Naive thymus-derived CD8-positive, alpha-beta T cell (primary cell): ENCODE measurements at places on chromosomes 1 and 21.

- no peak overlapping the region for H3K4me3 ChIP-seq
- H3K36me3 ChIP-seq, result peaks cover 10% of the 10 kb centered on the region
- DNase-seq, result no peak
- H3K4me1 ChIP-seq, result peaks cover 32% of the 10 kb centered on the region
Measured at GRCh38 chr1:112672842-112673241, 1.6 kb upstream of the MOV10 start.

GRCh38 chr1:18262726-18263125 lies 155.1 kb downstream of the IGSF21 start:
- no peaks in the 10 kb centered on the region for H3K4me1 ChIP-seq
- DNase-seq, result no peak
- no peak overlapping the region for H3K4me3 ChIP-seq

DNA sequence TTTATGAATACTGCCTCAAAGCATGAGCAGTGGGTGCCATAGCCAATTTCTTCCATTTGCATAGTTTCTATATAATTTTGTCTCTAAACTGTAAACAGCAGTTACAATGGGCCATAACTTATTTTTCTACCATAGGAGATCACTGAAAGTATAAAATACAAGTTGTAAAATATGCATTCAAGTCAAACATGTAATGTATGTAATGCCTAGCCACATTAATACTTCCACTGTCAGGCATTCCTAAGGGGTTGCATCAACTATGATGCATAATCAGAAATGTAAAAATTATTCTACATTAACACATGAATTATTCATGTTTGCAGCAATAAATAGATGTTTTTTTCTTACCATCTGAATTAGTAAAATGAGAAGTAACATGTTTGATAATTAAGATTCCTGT lies 560.3 kb upstream of the ZP4 start:
- no peak for DNase-seq
- no peaks in the 10 kb centered on the region for H3K27me3 ChIP-seq
- H3K27ac ChIP-seq, result no peak overlapping the region
- no peaks in the 10 kb centered on the region for H3K4me1 ChIP-seq
- no peaks in the 10 kb centered on the region for H3K36me3 ChIP-seq
- H3K4me3 ChIP-seq, result no peak overlapping the region

GRCh38 chr1:47893412-47893811 lies 103.8 kb downstream of the TRABD2B start:
- DNase-seq, result no peak
- no peaks in the 10 kb centered on the region for H3K4me1 ChIP-seq
- no peaks in the 10 kb centered on the region for H3K36me3 ChIP-seq
- H3K27me3 ChIP-seq, result peaks cover 7% of the 10 kb centered on the region

DNA sequence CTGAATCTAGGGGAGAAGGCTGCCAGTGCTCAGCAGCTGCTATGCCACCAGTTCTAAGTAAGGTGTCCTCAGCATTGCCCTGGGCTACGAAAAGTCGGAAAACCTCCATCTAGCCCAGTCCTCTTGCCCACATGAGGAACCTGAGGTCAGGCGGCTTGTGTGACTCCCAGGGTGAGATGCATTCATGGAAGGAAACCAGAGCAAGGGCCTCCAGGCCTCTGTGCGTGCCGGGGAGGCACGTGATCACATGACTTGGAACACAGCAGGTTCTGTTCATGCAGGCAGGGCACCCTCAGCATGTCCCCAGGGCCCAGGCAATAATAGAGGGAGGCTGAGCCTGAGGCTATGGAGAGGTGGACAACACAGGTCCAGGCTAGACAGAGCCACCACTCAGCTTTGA lies 312.5 kb upstream of the DUSP10 start:
- H3K4me3 ChIP-seq, result no peak overlapping the region
- H3K36me3 ChIP-seq, result no peaks in the 10 kb centered on the region
- peaks cover 8% of the 10 kb centered on the region for H3K4me1 ChIP-seq
- H3K27me3 ChIP-seq, result no peaks in the 10 kb centered on the region
- DNase-seq, result no peak

GRCh38 chr21:43973634-43973955 lies 38.5 kb upstream of the TRAPPC10 start:
- no peaks in the 10 kb centered on the region for H3K36me3 ChIP-seq
- no peak overlapping the region for H3K27ac ChIP-seq
- H3K4me3 ChIP-seq, result no peak overlapping the region
- H3K4me1 ChIP-seq, result peaks cover 9% of the 10 kb centered on the region
- no peaks in the 10 kb centered on the region for H3K27me3 ChIP-seq

DNA sequence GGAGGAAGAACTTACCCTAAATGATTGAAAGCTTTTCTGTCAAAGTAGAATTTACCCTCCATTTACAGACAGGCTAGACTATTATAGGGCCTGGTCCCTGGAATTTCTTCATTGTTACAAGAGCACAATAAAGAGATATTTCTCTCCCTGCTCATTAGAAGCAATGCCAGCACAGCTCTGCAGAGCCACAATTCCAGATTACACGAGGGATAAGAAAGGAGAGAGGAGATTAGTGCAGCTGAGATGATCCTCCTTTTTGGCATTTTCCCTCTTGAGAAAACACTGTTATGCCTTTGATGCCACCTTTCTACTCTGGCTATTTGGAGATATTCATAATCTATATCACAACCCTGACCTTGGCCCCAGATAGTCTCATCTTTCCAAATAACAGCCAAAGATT lies 1119.5 kb upstream of the TMPRSS15 start:
- H3K27me3 ChIP-seq, result no peaks in the 10 kb centered on the region
- H3K27ac ChIP-seq, result no peak overlapping the region
- H3K4me1 ChIP-seq, result no peaks in the 10 kb centered on the region
- no peak for DNase-seq
- no peaks in the 10 kb centered on the region for H3K36me3 ChIP-seq
- H3K4me3 ChIP-seq, result no peak overlapping the region

- H3K36me3 ChIP-seq, result peaks cover 82% of the 10 kb centered on the region
- no peak overlapping the region for H3K4me3 ChIP-seq
- no peaks in the 10 kb centered on the region for H3K27me3 ChIP-seq
Measured at GRCh38 chr21:34838956-34839820, 170.4 kb downstream of the CLIC6 start.

- H3K36me3 ChIP-seq, result no peaks in the 10 kb centered on the region
- peak overlapping the region; percentile 70 for H3K4me3 ChIP-seq
- peaks cover 78% of the 10 kb centered on the region for H3K27me3 ChIP-seq
- peaks cover 21% of the 10 kb centered on the region for H3K4me1 ChIP-seq
Measured at GRCh38 chr1:50109647-50110075, 941 bp downstream of the ELAVL4 start.

DNA sequence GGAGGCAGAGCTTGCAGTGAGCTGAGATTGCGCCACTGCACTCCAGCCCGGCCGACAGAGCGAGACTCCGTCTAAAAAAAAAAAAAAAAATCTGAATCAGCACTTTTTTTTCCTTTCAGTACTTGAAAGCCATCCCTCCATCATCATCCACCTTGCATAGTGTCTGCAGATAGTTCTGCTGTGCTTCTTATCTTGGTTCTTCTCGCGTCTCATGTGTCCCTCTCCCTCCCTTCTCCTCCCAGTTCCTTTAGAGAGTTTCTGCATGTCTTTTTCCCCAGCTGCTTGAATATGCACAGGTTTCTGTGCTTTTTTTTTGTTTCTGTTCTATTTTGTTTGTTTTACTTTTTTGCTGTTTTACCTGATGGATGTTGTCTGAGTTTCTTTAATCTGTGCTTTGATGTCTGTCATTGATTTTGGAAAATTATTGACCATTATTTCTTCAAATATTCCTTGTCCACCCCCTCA lies 3.9 kb upstream of the COL18A1 start:
- peaks cover 14% of the 10 kb centered on the region for H3K4me1 ChIP-seq
- no peak overlapping the region for H3K4me3 ChIP-seq
- H3K27ac ChIP-seq, result no peak overlapping the region
- H3K36me3 ChIP-seq, result peaks cover 8% of the 10 kb centered on the region
- DNase-seq, result no peak

- H3K27me3 ChIP-seq, result peaks cover 5% of the 10 kb centered on the region
- no peak overlapping the region for H3K4me3 ChIP-seq
- DNase-seq, result no peak
- no peaks in the 10 kb centered on the region for H3K4me1 ChIP-seq
- no peak overlapping the region for H3K27ac ChIP-seq
Measured at GRCh38 chr1:166233750-166234366, 67.1 kb upstream of the FAM78B start.

DNA sequence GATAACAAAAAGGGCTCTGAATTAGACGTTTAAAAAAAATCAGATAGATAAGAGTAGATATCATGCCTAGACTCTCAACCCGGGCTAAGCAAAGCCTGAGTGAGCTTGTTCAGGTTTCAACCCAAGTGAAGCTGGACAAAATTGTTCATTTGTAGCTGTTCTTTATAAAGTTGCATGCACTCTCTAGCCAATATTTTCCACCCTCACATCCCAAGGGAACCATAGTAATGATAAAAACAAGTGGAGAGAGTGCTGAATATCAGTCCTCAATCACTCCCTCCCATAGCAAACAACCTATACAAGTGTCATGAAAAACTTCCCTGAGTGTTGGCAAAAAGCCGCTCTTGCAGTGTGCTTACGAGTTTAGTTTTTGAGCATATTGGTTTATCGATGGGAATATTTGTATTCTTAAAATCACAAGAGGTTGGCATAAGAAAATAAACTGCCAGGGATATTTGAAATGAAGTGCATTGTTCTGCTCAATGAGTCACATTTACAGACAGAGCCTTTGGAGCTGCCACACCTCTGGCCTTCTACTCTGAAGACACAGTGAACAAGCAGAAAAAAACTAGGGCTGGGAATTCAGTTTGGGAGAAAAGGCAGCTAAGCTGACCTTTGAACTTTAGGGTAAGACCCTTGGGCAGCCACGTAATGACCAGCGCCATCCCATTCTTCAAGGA lies 2.2 kb upstream of the CLCA2 start:
- no peak for DNase-seq
- H3K27me3 ChIP-seq, result peaks cover 1% of the 10 kb centered on the region
- H3K4me1 ChIP-seq, result peaks cover 2% of the 10 kb centered on the region
- H3K4me3 ChIP-seq, result no peak overlapping the region

- no peak for DNase-seq
- H3K27ac ChIP-seq, result no peak overlapping the region
- no peaks in the 10 kb centered on the region for H3K27me3 ChIP-seq
- H3K4me3 ChIP-seq, result no peak overlapping the region
- peaks cover 29% of the 10 kb centered on the region for H3K36me3 ChIP-seq
- peaks cover 36% of the 10 kb centered on the region for H3K4me1 ChIP-seq
Measured at GRCh38 chr1:111671852-111672251, 52.3 kb downstream of the RAP1A start.

GRCh38 chr1:88463401-88463985 lies 220.6 kb upstream of the PKN2 start:
- no peaks in the 10 kb centered on the region for H3K36me3 ChIP-seq
- H3K4me1 ChIP-seq, result peaks cover 2% of the 10 kb centered on the region
- peaks cover 28% of the 10 kb centered on the region for H3K27me3 ChIP-seq
- DNase-seq, result no peak
- H3K27ac ChIP-seq, result no peak overlapping the region

GRCh38 chr1:1832166-1832565 lies 53.9 kb upstream of the NADK start:
- peak overlapping the region; percentile 69 for H3K27ac ChIP-seq
- no peaks in the 10 kb centered on the region for H3K27me3 ChIP-seq
- no peak for DNase-seq
- peaks cover 34% of the 10 kb centered on the region for H3K4me1 ChIP-seq

GRCh38 chr1:37755290-37755689 lies 9.6 kb downstream of the EPHA10 start:
- peaks cover 31% of the 10 kb centered on the region for H3K27me3 ChIP-seq
- no peak overlapping the region for H3K4me3 ChIP-seq
- peaks cover 2% of the 10 kb centered on the region for H3K36me3 ChIP-seq
- H3K4me1 ChIP-seq, result peaks cover 6% of the 10 kb centered on the region

DNA sequence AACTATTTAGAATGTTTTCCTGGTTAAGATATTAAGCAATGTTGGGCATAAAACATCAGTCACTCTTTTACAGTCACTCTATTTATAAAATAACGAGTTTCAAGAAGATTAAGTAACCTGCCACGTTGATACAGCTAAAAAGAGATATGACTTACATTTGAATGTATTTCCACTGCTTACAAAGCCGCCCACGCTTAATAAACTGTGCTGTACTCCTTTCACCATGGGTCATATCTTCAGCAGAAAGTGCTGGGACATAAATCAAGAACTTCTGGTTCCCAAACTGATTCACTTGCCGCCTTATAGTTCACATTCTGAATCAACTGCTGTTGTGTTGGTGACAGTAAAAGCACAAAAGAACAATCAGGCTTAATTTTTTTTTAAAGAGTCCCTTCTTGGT lies 666.7 kb downstream of the NCAM2 start:
- no peaks in the 10 kb centered on the region for H3K4me1 ChIP-seq
- no peaks in the 10 kb centered on the region for H3K27me3 ChIP-seq
- no peak overlapping the region for H3K4me3 ChIP-seq
- no peaks in the 10 kb centered on the region for H3K36me3 ChIP-seq
- no peak overlapping the region for H3K27ac ChIP-seq
- DNase-seq, result no peak

GRCh38 chr1:226485192-226485591 lies 63.4 kb upstream of the STUM start:
- H3K27ac ChIP-seq, result no peak overlapping the region
- DNase-seq, result no peak
- H3K27me3 ChIP-seq, result peaks cover 33% of the 10 kb centered on the region
- peaks cover 13% of the 10 kb centered on the region for H3K4me1 ChIP-seq
- no peaks in the 10 kb centered on the region for H3K36me3 ChIP-seq
- no peak overlapping the region for H3K4me3 ChIP-seq

- H3K4me3 ChIP-seq, result no peak overlapping the region
- no peaks in the 10 kb centered on the region for H3K27me3 ChIP-seq
- H3K36me3 ChIP-seq, result peaks cover 16% of the 10 kb centered on the region
- no peak for DNase-seq
- no peaks in the 10 kb centered on the region for H3K4me1 ChIP-seq
Measured at GRCh38 chr1:204136814-204137213, 15.0 kb downstream of the ETNK2 start.

- DNase-seq, result peak; percentile 80
- H3K27ac ChIP-seq, result peak overlapping the region; percentile 95
- peak overlapping the region; percentile 95 for H3K4me3 ChIP-seq
Measured at GRCh38 chr1:200302192-200302920, 107.5 kb downstream of the ZNF281 start.
